ENCODE measurements at places on chromosomes 7 and 10.
A peak's percentile ranks its signal among the peaks of the same experiment; 100 is the strongest.

- DNase-seq: no peak
Measured at GRCh38 chr10:13670311-13670710, 83.5 kb downstream of the PRPF18 start.

GRCh38 chr7:107045195-107045960 is 873 bp downstream of the PRKAR2B start:
- DNase-seq: peak; percentile 32

DNA sequence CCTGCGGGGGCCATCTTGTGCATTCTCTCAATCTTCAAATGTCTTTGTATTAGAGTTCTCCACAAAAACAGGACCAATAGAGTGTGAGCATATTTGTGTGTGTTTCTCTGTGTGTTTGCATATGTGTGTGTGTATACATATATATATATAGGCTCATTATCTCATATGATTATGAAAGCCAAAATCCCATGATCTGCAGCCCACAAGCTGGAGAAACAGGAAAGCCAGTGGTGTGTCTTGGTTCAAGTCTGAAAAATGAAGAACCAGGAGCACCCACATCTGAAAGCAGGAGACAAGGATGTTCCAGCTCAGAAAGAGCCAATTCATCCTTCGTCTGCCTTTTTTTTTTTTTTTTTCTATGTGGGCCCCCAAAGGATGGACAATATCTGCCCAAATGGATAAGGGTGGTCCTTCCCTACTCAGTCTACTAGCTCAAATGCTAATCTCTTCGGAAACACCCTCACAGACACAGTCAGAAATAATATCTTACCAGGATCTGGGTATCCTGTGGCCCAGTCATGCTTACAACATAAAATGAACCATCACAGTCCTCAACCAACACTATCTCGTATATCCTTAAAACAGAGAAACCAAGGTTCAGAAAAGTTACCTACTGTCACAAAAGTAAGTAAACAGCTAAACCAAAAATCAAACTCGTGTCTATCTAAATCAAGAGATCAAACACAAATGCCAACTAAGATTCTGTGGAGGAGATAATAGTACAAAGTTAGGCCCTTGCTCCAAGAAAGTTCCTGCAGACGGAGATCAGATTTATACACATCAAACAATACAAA is 141.9 kb downstream of the JMJD1C start:
- DNase-seq: no peak

GRCh38 chr7:70849580-70850235 is 282.2 kb upstream of the GALNT17 start:
- no peak for DNase-seq

- DNase-seq: no peak
Measured at GRCh38 chr10:72083790-72084459, 4.4 kb downstream of the SPOCK2 start.

- no peak for DNase-seq
Measured at GRCh38 chr10:131703941-131704340, 196.9 kb upstream of the PPP2R2D start.

DNA sequence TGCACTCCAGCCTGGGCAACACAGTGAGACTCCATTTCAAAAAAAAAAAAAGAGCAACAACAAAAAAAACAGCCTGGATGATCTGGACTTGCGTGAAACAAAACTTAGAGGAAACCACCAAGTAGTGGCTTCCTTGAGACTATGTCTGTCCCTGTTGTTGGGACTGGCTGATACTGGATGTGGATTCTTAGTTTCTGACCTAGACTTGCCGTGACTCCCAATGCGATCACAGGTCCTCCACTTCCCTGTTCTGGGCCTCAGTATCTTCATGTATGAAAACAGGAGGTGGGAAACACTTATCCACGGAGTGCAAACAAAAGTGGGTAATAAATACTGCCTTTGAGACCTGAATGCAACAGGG is 125.7 kb downstream of the PRPF18 start:
- no peak for DNase-seq

DNA sequence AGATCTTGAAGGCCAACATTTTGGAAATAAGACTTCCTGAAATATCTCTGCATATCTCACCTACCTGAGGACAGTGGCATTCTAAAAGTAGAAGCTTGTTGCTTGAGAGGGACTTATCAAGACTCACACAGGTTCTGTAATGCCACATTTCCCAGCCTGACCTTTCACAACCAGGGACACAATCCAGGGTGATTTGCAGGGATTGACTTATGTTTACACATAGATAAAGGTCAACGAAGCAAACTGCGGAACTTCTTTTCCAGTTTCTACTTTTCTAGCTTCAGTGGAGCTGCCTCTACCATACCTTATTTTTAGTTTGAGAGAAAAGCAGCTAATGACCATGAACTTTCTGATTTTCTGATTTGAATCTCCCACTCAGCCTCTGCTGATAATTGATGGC is 148.7 kb downstream of the SLC16A9 start:
- no peak for DNase-seq

- no peak for DNase-seq
Measured at GRCh38 chr10:46251857-46252847, 34.6 kb upstream of the ANTXRL start.

DNA sequence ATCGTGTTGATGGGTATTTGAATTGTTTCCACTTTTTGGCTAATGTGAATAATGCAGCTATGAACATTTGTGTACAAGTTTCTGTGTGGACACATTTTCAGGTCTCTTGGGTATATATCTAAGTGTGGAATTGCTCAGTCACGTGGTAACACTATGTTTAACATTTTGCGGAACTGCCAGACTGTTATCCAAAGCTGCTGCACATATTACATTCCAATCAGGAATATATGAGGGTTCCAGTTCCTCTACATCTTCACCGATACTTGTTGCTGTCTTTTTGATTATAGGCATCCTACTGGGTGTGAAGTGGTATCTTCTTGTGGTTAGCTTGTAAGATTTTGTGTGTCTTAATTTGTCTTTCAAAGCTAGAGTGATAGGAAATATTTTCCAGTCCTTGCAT is 6.8 kb downstream of the PTPN12 start:
- no peak for DNase-seq

- DNase-seq: peak; percentile 78
Measured at GRCh38 chr7:32043688-32044087, 26.5 kb downstream of the PDE1C start.

- DNase-seq: peak; percentile 67
Measured at GRCh38 chr10:6274040-6274439, 71.3 kb downstream of the PFKFB3 start.

DNA sequence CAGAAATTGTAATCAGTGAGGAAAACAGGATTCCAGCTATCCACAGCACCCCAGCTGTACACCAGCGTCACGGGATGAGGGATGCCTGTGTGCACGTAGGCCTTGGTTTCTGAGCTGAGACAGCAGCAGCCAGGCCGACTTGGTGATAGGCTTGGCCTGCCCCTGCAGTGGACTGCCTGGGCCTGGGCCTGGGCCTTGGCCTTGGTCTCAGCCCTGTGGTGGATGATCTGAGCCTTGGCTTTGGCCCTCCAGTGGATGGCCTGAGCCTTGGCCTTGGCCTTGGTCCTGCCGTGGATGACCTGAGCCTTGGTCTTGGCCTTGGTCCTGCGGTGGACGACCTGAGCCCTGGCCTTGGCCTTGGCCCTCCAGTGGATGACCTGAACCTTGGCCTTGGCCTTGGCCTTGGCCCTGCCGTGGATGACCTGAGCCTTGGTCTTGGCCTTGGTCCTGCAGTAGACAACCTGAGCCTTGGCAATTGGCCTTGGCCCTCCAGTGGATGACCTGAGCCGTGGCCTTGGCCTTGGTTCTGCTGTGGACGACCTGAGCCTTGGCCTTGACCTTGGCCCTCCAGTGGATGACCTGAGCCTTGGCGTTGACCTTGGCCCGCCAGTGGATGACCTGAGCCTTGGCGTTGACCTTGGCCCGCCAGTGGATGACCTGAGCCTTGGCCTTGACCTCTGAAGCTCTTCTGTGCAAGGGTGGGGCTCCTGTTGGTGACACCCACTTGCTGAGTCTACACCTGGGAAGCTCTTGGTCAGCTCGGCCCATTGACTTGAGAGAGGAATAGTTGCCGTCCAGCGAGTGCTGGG is 93.8 kb downstream of the CUX1 start:
- DNase-seq: no peak

DNA sequence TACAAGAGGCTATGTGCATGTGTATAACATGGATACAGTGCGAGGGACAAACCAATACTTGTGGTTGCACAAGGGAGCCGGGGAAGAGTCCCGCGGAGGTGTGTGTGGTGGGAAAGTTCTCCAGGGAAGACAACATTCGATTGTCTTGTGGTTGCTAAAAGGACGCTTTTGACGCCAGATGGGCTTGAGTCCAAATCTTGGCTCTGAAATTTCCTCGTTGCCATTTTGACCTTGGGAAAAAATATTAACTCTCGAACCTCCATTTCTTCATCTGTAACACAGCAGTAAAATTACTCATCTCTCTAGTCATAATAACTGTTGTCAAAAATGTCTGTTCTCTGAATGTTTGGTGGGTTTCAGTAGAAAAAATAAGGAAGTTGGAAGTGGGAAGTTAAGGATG is 16.5 kb downstream of the PLXDC2 start:
- DNase-seq: no peak

- DNase-seq: no peak
Measured at GRCh38 chr7:155807789-155808548, 4.3 kb downstream of the SHH start.

DNA sequence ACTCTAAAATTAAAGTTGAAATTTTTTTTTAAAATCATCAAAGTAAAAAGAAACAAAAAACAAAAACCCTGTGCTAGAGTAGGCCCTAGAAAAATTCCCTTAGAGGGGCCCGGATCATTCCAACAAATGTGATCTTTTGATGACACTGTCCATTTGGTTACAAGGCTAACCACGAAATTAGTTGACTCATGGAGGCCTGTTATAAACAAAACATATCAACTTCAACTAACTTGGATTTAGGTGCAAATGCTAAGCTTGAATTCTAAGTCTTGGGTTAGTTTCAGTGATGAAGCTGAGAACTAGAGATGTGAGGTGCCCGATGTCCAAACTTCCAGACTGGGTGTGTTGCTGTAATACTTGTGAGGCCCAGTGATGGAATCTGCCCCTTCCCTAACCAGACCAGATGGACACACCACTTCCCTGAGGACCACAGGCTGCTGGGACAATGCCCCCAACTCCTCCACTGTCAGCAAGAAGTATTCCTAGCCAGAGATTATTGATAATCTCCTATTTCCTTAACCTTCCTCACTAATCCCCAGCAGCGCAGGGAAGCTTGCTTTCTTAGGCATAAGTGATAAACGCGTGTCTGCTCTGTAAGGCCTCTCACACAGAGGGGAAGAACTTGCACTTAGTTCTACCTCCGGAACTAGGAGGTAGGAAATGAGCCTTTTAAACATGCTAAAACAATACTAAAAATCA is 108.7 kb downstream of the RAPGEF5 start:
- DNase-seq: no peak

DNA sequence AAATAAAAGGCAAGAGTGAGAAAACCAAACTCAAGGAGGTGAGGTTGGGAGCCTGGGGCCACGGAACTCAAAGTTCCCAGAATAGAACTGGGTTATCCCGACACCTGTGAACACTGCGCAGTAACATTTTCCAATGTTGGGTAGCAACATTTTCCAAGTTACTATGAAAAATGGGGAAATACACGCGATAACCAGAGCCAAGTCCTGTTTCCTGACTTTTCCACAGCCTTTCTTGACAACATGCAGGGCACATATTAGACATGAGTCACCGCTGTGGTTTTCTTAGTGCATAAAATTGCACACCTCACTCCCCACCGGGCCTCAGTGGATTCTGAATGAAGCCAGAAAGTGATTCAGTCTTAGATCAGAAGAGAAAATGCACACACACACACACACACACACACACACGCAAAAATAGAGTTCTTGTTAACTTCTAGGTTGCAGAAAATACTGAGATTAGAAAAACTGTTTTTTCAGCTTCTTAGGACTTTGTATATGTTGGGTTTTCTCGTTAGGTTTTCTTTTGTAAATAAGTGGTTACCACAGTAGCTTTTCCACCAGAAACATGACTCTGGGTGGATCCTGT is 70.0 kb downstream of the CAMK1D start:
- peak; percentile 98 for DNase-seq

DNA sequence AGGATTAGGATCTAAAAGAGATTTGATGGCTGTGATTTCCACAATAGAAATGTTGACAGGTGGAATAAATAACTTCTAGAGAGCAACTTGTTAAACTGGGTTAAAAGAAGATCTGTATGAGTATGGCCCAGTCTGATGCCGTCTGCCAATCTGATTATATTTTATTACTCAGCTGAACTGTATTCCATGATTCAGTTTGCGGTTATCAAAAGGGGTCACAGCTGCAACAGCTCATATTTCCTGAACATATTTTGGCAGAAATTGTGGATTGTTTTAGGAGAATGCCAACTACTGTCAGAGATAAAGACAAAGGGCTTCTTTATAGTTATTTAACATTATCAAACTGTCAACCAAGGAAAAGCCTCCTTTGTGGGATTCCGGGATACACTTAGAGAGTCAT is 244.8 kb upstream of the MINDY3 start:
- no peak for DNase-seq

DNA sequence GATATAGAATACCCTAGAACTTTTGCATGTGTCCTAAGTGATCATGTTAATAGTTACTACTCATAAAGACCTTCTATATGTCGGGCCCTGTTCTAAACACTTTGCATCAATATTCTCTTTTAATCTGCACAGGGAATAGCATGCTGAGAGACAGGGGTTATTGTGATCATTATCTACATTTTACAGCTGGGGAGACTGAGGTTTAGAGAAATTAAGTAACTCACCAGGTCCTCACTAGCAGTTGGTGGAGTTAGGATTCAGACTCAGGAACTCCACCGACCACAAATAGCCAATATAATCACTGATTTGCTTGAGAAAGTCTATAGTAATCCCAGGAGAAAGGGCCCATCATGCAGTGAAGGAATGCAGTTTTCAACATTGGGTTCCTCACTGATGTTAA is 111.2 kb upstream of the ADO start:
- DNase-seq: no peak

- no peak for DNase-seq
Measured at GRCh38 chr7:41621953-41622831, 80.7 kb downstream of the INHBA start.

- no peak for DNase-seq
Measured at GRCh38 chr10:58817201-58817846, 304.7 kb downstream of the BICC1 start.
